Activated naive CD4-positive, alpha-beta T cell treated with anti-CD3 and anti-CD28 coated beads, Interleukin-2, amount 50 U/mL, for 72 hours (primary cell): ENCODE measurements at places on chromosomes 2 and 18.

GRCh38 chr2:66495788-66496640, 61.1 kb downstream of the MEIS1 start:
- no peak for DNase-seq

GRCh38 chr2:54194761-54195750, 61.0 kb downstream of the TSPYL6 start:
- no peak for DNase-seq

GRCh38 chr2:120865656-120866055, 130.0 kb downstream of the GLI2 start:
- no peak for DNase-seq

DNA sequence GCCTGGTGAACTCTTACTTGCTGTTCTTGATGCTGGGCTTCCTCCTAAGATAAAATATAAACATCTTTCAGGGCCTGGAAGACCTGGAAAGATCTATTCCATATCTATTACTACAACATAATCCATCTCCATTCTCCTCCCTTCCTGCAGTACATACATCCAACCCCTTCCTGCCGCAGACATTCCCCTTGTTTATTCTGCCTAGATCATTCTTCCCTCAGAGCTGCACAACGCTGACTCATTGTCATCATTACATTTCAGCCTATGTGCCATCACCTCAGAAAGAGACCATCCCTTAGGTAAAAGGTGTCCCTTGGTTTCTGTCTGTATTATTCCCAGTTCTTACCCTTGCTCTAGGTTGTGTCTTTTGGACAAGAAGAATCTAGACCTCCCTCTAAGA, 2.5 kb upstream of the CDH7 start:
- no peak for DNase-seq

GRCh38 chr2:101682311-101682710, 15.2 kb upstream of the MAP4K4 start:
- DNase-seq, result no peak

- DNase-seq, result no peak
These were observed 2.1 kb upstream of the OTX1 start for GRCh38 chr2:63048367-63049171.

- DNase-seq, result no peak
These were observed 177.5 kb downstream of the ANAPC1 start for GRCh38 chr2:111706481-111707001.

GRCh38 chr2:16948710-16949109, 283.1 kb upstream of the CYRIA start:
- no peak for DNase-seq

- DNase-seq, result no peak
These were observed 628.5 kb upstream of the KLHL29 start for GRCh38 chr2:22756276-22757043.

GRCh38 chr2:73131807-73132206, 19.1 kb upstream of the RAB11FIP5 start:
- no peak for DNase-seq

- no peak for DNase-seq
These were observed 43.8 kb downstream of the GBX2 start for GRCh38 chr2:236124182-236124893.

GRCh38 chr2:177059293-177059692, 153.3 kb upstream of the HNRNPA3 start:
- no peak for DNase-seq

GRCh38 chr18:34281722-34282121, 57.0 kb upstream of the NOL4 start:
- DNase-seq, result no peak

DNA sequence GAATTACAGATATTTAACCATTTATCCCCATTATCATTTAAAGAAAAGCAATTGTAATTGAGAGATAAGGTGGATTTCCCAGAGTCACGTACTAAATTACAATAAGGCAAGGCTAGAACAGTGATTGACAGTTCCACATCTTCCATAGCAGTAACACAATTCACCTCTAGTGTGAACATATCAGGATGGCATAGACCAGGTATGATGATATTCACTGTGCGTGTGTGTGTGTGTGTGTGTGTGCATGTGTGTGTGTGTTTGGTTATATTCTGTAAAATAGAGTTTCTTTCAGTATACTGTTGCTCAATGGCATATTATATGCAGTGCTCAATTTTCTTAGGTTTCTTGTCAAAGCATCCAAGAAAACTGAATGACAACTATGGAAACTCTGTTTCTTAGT, 1.7 kb downstream of the SCN2A start:
- DNase-seq, result no peak

DNA sequence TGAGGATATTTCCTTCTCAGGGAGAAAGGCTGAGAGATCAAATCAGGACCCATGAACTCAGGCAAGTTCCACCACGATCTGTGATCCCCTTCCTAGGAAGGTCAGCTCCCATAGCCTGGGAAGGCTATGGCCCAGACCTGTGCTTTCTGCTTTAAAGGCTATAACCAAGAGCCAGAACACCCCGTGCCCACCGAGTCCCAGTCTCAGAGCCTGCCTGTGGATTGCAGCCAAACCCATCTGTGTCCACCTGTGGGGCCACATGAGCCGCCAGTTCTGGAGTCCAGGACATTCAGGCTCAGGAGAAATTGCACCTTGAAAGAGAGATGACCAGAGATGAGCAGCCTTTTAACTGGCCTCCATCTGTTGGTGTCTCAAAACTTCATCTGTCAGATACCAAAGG, 46.9 kb downstream of the MAL start:
- DNase-seq, result no peak

GRCh38 chr2:17827316-17827715, 11.1 kb downstream of the MSGN1 start:
- DNase-seq, result no peak

DNA sequence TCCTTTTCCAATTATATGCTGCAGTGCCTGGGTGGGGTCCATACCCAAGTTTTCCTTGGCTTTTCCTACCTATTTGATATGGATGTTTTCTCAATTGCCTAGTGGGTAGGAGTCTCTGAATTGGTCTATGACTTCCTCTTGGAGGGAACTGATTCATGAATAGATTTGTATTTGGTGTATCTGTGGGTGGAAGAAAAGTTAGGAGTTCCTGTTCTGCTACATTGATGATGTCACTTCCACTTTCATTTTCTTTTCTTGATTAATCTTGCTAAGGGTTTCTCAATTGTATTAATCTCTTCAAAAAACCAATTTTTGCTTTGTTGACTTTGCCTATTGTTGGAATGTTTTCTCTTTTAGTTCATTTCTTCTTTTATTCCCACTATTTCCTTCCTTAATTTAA, 37.4 kb upstream of the SLC9A2 start:
- no peak for DNase-seq

- DNase-seq, result peak; percentile 95
These were observed 33.2 kb upstream of the FOSL2 start for GRCh38 chr2:28359222-28360057.

- no peak for DNase-seq
These were observed 88.1 kb downstream of the NRXN1 start for GRCh38 chr2:50943791-50944190.

- DNase-seq, result no peak
These were observed 174.8 kb upstream of the COPS8 start for GRCh38 chr2:236910781-236911495.

GRCh38 chr2:85717308-85718008, 23.3 kb downstream of the GNLY start:
- no peak for DNase-seq

DNA sequence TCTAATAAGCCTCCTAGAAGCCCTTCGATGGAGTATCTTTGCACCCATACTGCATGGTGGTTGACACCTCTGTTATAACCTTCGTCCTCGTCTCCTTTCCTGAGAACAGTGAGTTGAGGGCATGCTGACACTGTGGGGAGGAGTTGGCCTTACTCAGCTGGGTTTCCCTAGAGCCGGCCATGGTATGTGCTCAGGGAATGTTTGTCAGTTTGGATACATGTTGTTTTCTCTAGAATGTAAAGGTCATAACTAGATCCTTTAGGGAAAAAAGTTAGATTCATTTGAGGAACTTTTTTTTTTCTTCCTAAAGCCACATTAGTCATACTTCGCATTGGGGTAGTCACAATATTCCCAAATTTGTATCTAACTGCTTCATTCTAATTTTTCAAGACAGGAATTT, 106.0 kb upstream of the FOSL2 start:
- no peak for DNase-seq

- DNase-seq, result no peak
These were observed 6.0 kb upstream of the CTLA4 start for GRCh38 chr2:203861607-203862006.

DNA sequence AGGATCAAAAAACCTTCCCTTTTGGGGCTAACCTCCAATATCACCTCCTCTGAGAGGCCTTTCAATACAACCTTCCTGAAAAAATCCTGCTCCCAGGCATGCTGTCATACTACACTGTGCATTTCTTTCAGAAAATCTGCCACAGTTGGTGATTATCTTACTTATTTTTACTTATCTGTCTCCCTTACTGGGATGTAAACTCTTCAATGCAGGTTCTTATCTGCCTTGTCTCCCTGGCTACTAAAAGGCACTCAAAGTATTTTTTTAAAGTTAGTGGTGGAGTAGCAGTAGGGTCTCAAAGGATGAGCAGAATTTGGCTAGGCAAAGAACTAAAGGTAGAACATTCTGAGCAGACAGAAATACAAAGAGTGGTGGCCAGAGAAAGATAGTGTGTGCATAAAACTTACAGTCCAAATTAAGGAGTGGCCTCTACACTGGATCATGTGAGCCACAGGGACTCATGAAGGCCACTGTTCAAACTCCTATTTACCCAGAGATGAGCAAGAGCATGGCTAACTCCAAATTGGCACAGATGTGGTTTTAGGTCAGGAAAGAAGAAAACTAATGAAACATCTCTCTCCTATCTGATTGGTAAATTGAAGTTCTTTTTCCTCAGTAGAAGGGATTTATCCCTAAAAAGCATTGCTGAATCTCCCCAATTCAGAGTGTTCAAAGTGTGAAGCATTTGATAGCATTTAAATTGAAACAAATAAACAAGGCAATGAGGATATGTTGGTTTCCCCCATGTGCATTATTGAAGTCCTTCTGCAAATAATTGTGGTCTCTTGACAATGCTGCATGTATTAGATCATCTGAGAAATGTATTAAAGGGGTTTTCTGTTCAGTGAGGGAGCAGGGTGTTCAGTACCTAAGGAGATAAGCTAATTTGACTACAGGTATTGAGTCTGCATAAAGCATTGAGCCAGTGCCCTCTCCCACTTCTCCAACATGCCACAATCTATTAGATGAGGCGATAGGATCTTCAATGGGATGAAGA, 285.5 kb downstream of the MREG start:
- DNase-seq, result no peak

GRCh38 chr2:95269036-95269680, 5.1 kb upstream of the PROM2 start:
- no peak for DNase-seq

GRCh38 chr2:208062113-208062512, 36.8 kb upstream of the PLEKHM3 start:
- no peak for DNase-seq

- no peak for DNase-seq
These were observed 301.1 kb downstream of the ERBB4 start for GRCh38 chr2:212237350-212238095.

- no peak for DNase-seq
These were observed 11.0 kb upstream of the RALB start for GRCh38 chr2:120241684-120242083.

- no peak for DNase-seq
These were observed 188.0 kb downstream of the CDH7 start for GRCh38 chr18:65938592-65939372.

DNA sequence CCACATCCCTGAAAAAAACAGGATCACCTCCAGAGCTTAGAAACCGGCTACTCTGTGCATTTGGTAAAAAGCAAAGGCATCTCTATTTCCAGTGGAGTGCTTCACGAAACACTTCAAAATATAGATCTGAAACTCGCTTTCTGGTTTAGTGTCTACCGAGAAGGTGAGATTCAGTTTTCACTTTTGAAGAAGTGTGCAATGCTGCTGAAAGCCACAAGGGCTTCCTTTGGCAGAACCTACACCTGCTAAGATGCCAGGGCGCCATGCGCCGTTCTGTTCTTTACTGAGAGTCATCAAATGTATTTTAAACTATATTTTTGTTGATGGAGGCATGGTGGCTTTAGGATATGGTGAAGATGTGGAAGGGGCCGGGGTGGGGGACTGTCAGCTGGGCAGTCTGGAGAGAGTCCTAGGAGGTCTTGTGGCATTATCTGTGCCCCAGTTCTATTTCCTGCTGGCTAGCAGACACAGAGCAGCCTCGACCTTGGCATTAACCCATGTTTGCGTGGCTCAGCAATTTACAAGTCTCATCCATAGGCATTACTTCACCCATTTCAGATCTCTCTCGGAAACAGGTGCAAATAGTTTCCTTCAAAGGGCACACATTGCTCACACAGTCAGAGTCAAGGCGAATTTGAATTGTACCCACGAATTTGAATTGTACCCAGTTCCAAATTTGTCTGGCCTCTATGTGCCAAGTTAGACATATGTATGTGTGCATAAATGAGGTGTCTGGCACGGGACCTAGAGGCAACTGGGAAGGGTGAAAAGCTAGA, 46.7 kb upstream of the KCNF1 start:
- DNase-seq, result no peak

DNA sequence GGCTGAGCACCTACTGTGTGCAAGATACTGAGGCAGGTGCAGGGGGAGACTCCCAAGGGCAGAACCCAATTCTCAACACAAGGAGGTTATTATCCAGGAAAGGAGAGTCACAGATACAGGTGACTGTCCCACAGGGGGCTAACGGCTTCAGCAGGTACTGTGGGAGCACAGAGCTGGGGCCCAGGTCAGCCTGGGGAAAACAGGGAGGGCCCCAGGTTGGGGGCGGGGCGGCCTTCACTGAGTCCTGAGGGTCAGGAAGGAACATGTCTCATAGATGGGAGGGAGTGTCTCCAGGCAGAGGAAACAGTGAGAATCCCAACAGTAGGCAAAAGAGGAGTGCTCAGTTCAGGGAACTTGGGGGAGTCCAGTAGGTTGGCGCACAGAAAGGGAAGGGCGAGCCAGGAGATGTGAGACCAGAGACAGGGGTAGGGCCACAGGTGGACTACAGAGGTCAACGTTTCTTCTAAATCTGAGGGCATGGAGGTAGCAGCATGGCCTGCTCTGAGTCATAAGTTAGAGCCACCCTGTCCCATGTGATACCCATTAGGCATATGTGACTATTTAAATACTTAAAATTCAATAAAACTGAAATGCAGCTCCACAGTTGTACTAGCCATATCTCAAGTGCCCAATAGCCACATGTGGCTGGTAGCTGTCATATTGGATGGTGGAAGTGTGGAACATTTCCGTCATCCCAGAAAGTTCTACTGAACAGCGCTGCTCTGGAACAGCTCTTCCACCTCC, 157.2 kb downstream of the TTC32 start:
- no peak for DNase-seq

GRCh38 chr2:71692621-71693277, 239.4 kb downstream of the DYSF start:
- DNase-seq, result no peak
